ENCODE measurements at places on chromosomes 1 and 21.

GRCh38 chr1:198214924-198215323, 58.1 kb downstream of the NEK7 start:
- DNase-seq = no peak

DNA sequence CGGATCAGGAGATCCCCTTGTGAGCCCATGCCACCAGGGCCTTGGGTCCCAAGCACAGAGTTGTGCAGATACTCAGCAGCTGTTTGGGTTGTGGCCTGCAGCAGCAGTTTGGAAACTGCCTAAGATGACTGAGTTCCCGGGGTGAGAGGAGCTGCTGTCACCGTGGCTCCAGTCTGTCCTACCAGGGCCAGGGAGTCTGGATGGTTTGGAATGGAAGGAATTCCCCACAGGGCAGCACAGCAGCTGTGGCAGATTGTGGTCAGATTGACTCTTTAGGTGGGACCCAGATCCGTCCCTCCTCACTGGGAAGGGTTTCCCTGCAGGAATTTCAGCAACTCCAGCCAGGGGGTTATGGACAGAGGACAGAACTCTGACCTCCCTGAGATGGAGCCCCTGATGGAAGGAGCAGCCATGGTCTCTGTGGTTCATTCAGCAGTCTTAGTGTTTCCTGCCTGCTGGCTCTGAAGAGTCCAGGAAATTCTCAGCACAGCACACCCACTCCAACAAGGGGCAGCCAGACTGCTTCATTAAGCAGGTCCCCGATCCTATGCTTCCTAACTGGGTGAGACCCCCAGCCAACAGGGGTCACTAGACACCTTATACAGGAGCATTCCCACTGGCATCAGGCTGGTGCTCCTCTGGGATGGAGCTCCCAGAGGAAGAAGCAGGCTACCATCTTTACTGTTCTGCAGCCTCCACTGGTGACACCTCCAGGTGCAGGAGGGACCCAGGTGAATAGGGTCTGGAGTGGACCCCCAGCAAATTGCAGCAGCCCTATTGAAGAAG, 51.5 kb upstream of the TNFSF4 start:
- no peak for DNase-seq

- no peak for DNase-seq
These were observed 33.0 kb upstream of the ACTRT2 start for GRCh38 chr1:2988256-2988655.

GRCh38 chr1:181588631-181589030, 105.3 kb downstream of the CACNA1E start:
- DNase-seq = no peak

GRCh38 chr1:55827350-55827749, 612.2 kb upstream of the USP24 start:
- no peak for DNase-seq

GRCh38 chr1:92900539-92900938, 60.7 kb downstream of the DIPK1A start:
- DNase-seq = no peak

- no peak for DNase-seq
These were observed 32.1 kb downstream of the MX1 start for GRCh38 chr21:41458121-41458520.

GRCh38 chr1:169563019-169563615, 23.2 kb downstream of the F5 start:
- DNase-seq = no peak

GRCh38 chr1:52520148-52520547, 32.7 kb downstream of the TUT4 start:
- no peak for DNase-seq

- no peak for DNase-seq
These were observed 86.0 kb upstream of the ZBTB40 start for GRCh38 chr1:22365331-22366295.

- no peak for DNase-seq
These were observed 113.8 kb upstream of the MAGI3 start for GRCh38 chr1:113276507-113276906.

- peak; percentile 47 for DNase-seq
These were observed 8.5 kb downstream of the FBXO2 start for GRCh38 chr1:11645670-11646265.

DNA sequence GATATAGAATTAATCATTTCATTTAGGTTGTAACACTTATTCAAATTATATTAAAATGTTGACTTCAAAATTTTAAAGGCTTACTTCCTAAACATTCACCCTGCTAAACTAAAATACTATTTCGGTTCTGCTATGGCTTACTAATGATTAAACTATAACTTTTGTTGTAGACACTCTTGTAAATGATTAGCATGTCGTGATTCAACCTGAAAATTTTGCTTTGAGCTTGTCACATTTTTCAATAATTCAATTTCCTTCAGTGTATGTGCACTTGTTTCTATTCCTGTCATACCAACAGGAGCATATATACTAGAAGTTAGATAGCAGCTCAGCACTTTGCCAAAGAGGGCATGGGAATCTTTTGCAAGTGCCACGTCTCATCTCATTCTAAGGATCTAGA, 1018.8 kb downstream of the AMY1C start:
- DNase-seq = no peak

DNA sequence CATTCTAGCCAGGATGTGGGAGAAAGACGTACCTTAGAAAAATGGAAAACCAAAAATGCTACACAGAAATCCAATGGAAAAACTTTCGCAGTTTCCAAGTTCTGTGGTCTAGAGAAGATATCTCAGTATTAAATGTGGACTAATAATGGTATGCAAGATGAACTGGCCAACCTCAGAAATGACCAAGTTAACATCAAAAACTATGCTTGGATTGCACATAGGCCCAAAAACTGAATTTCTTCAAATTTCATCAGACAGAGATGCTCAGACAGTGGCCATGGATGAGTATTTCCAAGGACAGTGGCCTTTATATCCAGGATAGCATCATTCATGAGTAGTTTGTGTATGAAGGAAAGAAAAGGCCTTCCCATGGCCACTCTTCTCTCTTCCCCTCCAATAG, 132.2 kb downstream of the TIAM1 start:
- DNase-seq = no peak

DNA sequence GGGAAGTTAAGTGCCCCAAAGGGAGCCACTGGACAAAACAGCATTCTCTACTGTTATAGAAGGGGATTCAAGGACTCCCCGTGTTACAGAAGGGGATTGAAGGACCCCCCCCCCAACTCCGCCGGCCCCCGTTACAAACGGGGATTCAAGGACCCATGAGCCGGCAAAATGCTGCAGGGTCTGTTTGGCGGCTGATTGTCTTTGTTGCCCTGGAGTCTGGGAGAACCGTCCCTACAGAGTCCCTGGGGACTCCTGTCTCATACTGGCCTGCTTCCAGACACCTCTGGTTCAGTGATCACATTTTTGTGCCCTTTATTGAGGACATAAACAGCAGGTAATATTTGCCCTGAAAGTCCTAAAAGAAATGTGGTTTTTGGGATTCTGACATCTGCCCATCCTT, 96.4 kb downstream of the SYF2 start:
- no peak for DNase-seq

DNA sequence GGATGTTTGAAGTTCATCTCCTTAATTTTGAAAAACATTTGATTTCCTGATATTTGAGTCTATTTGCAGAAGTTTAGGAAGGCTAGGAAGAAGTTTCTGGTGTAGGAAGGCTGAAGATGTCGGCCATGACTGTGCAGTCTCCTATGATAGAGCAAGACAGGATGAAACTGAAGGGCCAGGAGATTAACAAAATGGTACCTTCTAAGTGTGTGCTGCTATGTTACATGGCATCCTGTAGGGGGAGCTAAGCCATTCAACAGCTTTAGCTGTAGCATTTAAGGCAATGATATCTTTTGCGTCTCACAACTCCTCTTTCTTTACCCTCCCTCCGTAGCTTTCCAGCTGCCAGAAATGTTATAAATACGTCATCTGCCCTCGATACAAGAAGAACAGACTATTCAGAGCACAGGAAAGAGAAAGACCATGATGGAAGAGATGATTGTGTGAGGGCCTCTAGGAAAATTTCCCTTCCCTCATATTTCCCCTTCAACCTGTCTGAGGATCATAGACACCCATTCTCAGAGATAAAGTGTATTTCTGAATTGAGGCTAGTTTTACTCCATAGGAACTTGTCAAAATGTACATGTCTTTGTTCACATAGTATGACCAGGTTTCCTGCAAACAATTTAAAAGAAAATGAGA, 61.1 kb downstream of the XCL1 start:
- peak; percentile 66 for DNase-seq

DNA sequence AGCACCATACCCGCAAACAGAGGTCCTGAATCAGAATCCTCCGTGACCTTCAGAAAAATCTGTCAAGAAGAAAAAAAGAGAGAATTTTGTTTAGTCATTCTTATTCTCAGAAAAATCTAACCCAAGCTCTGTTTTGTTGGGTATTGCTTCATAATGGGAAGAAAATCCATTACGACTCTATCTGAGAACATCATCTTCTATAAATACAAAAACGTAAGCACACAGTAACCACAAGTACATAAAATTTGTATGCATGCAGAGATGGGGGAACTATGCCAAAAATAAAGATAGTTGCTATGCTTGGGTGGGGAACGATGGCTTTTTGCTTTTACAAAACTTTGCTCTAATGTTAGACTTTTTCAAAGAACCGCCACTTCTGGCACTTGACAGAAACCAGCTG, 84.2 kb downstream of the ABCA4 start:
- DNase-seq = no peak

GRCh38 chr1:214826619-214827018, 223.6 kb downstream of the CENPF start:
- no peak for DNase-seq

DNA sequence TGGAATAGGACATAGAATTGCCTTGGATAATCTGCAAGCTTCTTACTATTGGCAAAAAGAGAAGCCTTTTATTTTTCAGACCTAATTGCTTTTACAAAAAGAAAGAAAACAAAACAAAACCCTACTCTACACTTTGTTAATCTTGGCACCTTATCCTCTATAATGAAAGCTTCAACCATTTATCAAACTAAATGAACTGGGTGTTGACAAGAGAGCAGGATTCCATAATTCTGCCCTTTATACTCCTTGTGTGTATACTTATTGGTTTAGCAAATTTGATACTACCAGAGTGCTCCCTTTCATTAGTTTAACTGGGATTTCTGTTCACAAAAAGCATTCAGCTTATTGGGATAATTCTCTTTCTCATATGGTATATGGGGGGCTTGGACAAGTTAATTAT, 3.0 kb upstream of the TMCC2 start:
- DNase-seq = no peak

DNA sequence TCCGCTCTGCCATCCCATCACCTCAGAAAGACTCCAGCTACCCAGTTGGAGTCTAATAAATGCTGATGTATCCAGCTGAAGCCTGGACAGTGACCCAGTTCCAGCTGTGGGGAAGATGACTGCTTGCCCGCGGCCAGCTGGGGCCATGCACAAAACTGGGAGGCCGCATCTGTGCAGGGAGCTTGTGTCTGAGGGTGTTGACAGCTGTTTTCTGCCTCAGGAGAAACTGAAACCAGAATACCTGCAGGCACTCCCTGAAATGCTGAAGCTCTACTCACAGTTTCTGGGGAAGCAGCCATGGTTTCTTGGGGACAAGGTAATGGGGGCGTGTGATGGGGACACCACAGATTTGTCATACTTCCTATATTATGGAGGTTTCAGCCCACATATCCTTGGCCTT, 3.2 kb downstream of the GSTM2 start:
- no peak for DNase-seq

DNA sequence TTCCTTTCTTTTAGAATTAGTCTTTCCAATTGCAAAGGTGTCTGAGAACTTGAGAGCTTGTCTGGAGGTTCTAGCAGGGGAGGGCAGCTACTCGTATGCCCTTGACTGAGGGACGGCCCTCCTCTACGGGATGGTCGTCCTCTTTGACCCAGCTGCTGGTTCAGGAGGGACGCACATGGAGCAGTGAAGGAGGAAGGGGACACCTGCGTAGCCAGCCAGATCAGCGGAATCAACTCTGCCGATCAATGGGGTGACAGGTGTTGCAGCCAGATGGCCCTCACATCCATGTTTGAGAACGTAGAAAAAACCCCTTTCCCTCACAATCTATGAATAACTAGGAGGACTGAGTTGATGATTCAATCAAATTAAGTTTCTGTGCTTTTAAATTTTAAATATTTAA, 15.7 kb upstream of the A3GALT2 start:
- no peak for DNase-seq

GRCh38 chr1:228048659-228049298, 33.7 kb upstream of the ARF1 start:
- no peak for DNase-seq

- DNase-seq = no peak
These were observed 37.2 kb upstream of the HMGB4 start for GRCh38 chr1:33826711-33827110.

DNA sequence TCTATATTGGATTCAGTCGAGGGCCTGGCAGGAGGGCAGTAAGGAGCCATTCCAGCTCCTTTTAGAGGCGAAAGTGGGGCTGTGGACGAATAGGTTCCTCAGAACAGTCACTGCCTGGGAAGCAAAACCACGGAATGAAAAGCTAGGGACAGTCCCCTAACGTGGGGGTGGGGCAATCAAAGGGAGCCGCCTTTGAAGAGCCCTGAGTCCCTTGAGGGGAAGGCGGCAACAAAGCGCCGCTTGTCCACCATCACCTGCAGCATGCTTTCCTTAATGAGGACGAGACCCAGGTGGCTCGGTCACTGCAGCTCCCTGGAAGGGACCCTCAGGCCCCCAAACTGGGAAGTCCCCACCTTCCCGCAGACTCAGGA, 184.7 kb downstream of the ETS2 start:
- DNase-seq = peak; percentile 78

DNA sequence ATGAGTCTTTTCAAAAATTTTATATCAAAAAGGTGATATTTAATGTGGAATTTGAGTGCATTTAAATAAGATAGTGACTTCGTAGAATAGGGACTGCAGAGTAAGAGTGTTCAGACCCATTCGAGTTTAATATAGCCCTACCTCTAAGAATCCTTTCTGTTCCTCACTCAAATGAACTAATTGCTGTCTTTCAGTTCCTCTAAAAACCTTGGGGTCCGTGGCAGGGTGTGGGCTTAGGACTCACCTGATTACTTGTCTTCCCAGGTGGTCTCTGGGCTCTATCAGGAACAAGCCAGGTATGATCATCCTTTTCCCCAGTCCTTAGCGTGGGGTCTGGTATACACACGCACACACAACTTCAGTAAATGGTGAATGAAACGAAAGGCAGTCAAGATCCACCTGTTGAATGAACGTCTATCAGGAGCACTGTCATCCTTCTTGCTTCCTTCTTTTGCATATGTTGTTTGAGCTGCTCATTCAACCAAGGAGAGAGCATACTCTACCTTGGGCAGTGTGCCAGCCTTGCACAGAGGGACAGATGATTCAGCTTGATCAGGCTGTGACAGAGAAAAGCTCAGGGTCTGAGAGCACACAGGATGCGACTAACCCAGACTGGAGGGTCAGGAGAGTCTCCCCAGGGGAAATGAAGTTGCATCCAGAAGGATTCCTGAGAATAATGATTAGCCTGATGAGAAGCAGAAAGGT, 1.2 kb upstream of the RNF11 start:
- peak; percentile 63 for DNase-seq

DNA sequence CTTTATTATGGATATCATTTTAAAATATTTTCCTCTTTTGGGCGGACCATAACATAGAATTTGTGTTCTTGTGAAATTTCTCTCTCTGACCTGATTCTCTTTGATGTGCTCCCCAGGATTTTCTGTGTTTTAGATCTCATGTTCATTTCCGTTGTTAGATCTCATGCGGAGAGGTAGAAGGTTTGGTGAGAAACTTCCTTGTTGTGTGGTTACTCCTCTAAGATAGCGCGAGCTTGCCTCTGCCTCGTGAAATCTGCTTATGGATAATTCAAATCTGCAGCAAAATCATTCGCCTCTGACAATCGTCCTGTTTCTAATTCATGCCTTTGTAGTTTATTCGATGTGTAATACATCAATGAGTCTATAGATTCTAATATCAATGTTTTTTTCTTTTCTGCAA, 580.4 kb downstream of the USP25 start:
- no peak for DNase-seq

- DNase-seq = no peak
These were observed 360 bp upstream of the GBP3 start for GRCh38 chr1:89023026-89023425.
